ENCODE measurements at places on chromosomes 7 and 10.

DNA sequence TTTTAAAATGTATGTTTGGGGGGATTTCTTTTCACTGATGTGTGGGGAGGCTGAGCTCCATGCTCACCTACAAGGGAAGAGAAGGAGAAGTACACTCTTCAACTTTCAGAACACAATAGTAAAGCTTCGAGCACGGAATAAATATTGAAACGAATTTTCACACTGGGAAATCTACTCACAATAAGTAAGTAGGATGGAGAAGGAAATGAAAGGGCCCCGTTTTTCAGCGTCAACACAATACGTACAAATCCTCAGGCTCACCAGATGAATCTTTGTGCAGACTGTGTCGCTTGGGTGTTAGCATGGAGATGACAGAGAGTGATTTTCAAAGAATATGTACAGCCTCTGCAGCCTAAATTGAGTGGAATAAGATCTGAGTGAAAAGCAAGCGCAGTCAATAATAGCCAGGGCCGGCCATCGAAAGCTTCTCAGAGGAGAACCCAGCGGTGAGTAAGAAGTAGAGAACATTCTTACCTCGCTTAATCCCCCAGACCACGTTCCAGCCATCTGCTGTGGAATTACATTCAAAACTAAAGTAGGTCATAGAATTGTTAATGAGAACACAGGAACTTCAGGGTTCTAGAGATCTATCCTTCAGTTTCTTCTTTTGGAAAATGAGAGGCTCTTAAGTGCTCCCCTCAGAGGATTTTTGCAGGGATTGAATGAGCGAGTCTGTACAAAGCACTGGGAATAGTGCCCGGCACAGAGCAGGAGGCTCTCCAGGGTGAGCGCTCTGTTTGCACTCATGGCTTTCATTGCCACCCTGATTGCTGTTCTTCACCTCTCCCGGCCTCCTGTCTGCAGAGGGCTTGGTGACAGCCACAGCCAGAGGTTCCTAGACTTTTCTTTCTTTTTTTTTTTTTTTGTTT, 292.8 kb downstream of the SFMBT2 start:
- DNase-seq, result no peak

GRCh38 chr7:47766126-47766525, 182.1 kb downstream of the PKD1L1 start:
- no peak for DNase-seq

GRCh38 chr7:76300166-76300731, 2.2 kb upstream of the HSPB1 start:
- DNase-seq, result no peak

DNA sequence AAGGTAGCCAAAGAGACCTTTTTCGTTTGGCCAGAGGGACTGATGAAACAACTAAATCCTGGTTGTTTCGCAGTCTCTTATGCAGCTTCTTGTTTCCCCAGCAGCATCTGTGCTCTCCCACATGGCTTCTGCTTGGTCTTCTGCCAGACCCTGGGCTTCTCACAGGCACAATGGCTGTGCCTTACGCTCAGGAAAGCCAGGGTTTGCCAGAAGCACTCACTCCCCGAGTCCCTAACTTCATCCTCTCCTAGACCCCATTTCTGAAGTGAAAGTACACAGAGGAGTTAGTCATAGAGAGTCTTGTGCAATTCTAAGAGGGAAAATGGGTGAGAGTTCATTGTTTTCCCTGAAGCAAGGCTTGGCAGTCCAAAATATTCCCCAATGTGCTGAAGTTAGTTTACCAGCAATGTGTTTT, 121.7 kb downstream of the EVX1 start:
- DNase-seq, result no peak

GRCh38 chr10:70481831-70482530, 3.4 kb downstream of the PALD1 start:
- no peak for DNase-seq

DNA sequence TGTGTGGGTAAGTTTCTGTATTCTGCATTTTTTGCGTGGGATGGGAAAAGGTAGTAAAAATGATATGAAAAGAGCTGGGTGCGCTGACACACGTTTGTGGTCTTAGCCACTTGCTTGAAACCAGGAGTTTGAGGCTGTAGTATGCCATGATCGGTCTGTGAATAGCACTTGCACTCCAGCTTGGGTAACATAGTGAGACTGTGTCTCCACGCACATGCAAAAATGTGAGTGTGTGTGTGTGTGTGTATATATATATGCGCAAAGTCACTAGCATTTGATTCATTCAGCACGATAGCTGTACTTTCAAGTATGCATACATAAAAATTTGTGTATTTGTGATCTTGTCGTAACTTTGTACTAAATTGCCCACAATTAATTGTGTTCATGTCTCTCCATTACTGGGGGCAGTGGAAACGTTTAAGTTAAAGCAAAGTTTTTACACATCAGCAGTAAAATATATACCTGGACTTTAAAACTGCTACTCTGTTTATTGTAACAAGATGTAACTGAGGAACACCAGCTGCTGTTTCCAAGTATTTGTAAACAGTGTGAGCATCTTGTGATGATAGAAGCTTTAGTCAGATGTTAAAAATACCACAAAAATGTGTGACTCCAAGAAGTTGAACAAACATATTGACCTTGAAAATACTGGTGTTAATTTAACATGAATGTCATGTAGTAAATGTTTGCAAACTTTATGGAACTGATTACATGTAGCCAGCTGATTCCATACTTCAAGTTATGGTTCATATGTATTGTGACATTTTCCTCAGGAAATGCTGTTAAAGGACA, 1.6 kb downstream of the ZRANB1 start:
- no peak for DNase-seq

GRCh38 chr10:45000138-45000751, 478 bp upstream of the ZNF22 start:
- no peak for DNase-seq
